Fibroblast of mammary gland (primary cell): ENCODE measurements at places on chromosomes 7 and 10.

GRCh38 chr7:108329514-108329913 lies 126.7 kb downstream of the NRCAM start:
- DNase-seq: no peak

DNA sequence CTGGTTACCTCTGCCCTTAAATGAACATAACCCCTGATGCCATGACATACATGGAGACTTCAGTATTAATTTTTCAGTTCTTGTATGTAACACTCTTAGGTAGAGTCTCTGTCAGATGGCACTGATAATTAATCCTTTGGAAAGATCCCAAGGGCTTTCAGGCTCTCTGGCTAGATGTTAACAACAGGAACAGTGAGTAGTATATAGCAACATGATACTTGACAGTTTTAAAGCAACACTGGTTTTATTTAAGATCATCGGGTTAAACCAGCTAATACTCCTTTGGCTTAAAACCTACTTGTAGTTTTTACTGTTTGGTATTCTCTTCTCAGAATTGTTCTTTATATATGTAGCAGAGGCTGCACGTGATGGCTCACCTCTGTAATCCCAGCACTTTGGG lies 27.3 kb downstream of the AHCYL2 start:
- no peak for DNase-seq

- peak; percentile 2 for DNase-seq
These were observed 820 bp upstream of the NRG3 start for GRCh38 chr10:81873932-81874816.

GRCh38 chr10:98667081-98667480 lies 220.3 kb upstream of the HPS1 start:
- peak; percentile 47 for DNase-seq

DNA sequence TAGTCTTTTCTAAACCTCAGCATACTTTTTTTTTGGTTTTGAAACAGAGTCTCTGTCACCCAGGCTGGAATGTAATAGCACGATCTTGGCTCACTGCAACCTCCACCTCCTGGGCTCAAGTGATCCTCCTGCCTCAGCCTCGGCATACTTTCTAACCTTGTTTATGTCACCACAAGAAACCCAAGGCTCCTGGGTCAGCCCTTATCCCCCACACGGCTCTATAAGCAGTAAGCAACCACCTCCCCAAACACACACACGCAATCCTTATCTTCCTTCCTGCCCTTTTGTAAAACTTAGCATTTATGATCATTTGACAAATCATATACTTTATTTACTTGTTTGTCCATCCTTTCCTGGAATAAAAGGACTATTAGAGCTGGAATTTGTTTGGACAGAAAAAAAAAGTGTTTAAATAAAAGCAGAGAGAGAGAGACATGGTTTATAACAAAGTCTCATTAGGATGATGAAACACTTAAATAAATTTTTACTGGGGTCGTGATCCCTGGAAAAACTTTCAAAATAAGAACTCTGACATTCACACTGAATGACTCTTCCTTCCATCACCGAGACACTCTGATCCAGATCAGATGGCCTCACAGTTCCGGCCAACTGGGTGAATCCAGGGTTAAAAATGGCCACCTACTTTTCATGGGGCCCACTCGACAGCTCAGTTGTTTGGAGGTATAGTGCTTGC lies 72.7 kb upstream of the PIK3CG start:
- no peak for DNase-seq
